ENCODE measurements at places on chromosomes 1 and 21. TPM values are rescaled to one million over a fixed set of nuclear protein-coding genes. Genes with fewer than 3 reads are reported as not detected.

Gene GRIK3
- not detected for polyA plus RNA-seq

Gene EFNA3
- 0.51 TPM for polyA plus RNA-seq

Gene RNU1-4
- polyA plus RNA-seq: not detected

Gene TFAP2E
- polyA plus RNA-seq: 0.06 TPM

Gene AMY1A
- not detected for polyA plus RNA-seq

Gene RBM11
- not detected for polyA plus RNA-seq

Gene HFM1
- 0.04 TPM for polyA plus RNA-seq
